ENCODE measurements at places on chromosomes 6 and 20.
A peak's percentile ranks its signal among the peaks of the same experiment; 100 is the strongest.

- DNase-seq = no peak
Measured at GRCh38 chr20:44014807-44015732, 100.4 kb downstream of the TOX2 start.

DNA sequence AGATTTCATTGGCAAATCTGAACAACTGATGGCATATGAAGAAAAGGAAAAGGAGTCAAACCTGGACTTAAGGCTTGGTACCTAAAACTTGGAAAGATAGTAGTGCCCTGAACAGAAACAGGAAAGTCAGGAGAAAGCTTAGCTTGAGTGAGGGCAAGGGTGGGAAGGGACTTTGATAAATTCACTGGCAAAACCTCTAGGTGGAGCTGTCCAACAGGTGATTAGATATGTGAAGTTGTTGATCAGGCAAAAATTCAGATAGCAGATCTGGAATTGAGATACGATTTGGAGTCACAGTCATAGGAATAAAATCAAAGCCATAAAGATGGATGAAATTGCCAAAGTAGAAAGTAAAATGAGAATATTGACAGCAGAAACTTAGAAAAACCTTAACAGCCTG lies 16.1 kb upstream of the ZNF292 start:
- DNase-seq = peak; percentile 66

DNA sequence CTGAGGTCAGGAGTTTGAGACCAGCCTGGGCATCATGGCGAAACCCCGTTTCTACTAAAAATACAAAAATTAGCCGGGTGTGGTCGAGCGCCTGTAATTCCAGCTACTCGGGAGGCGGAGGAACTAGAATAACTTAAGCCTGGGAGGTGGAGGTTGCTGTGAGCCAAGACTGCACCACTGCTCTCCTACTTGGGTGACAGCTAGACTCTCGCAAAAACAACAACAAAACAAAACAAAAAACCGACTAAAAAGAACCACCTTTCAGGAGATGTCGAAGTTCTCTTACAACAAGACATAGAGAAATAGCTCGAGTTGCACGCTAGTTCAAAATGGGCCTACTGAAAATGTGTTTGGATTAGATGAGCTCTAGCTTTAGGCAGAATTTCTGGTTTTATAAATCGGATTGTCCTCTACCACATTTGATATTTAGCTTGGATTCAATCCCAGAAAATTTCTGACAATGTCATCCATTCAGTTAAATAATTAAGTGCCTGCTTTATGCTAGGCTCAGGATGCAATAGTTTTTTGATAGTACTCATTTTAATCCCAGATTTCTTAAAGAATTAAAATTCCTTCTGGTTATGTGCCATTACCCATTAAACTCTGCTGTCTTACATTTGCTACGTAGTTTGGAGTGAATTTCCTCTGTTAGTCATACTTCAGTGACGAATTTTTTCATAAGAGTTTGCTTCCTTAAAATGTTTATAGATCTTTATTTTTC lies 137.5 kb upstream of the SHLD1 start:
- DNase-seq = no peak

DNA sequence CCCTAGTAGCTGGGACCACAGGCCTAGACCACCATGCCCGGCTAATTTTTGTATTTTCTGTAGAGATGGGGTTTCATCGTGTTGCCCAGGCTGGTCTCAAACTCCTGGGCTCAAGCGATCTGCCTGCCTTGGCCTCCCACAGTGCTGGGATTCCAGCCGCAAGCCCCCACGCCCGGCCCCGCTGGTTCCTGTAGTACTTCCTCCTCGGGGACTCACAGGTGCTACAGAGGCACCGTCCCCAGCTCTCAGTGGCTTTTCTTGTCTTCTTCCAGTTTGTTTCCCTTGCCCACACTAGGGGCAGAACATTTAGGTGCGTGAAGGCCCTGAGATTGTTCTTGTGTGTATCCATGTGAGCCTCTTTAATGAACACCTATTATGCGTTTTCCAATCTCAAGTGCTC lies 773 bp upstream of the ZBP1 start:
- no peak for DNase-seq

DNA sequence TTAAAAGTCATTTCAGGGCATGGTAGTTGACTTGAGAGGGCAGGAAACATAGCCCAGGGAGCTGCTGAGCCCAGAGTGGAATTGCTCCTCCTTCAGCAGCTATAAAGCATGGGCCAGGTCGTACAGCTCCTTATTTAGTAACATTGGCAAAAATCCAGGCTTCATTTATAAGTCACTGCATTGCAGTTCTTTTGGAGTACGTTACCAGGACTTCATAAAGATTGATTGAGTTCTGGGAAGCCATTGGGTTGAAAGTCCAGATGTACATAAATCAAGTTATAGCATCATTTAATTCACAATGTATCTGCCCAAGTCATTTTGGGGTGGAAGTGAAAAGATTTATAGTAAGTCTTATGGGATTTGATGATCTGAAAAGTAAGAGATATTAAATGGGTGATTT lies 53.0 kb upstream of the ANKEF1 start:
- DNase-seq = no peak

DNA sequence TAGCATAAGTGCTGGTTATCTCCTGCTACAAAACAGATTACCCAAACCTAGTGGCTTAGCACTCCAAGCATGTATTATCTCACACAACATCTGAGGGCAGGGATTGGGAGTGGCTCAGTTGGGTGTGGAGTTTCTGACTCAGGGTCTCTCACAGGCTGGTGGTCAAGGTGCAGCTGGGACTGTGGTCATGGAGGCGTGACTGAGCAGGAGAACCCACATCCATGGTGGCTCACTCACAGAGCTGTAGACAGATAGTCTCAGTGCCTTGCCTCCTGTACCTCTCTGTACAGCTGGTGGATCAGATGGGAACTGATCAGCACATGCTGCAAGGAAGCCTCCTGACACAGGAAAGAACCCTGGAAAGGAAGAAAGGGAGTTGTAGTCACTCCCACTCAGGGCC lies 83.1 kb upstream of the CST7 start:
- no peak for DNase-seq

DNA sequence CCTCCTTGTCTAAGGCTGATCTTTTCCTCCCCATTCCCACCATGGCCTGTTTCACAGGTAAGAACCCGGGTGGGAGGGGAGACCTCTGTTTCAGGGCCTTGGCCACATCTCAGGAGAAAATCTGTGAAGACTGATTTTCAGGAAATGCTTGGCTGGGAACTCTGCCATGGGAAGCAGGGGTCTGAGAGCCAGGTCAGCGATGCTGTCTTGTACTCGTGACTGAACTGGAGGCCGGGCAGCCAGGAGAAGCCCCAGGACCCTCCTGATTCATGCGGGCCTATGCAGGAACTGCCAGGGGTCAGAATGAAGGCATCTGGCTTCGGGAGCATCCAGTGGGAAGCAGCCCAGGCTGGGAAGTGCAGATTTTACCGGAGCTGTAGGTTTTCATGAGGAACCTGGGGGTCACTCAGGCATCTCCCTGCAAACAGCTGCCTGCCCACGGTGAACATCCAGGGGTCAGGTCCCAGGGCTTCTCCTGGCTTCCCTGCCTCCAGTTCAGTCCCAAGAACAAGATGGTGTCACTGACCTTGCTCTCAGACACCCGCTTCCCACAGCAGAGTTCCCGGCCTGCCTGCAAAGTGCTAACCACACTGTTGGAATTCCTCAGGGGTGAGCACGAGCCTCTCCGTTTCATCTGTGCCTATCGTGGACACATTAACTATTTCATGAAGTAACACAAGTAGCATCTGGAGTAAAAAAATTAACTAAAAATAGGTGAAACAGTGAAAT lies 90.2 kb upstream of the SULF2 start:
- DNase-seq = no peak

GRCh38 chr6:148887181-148887580 lies 140.4 kb downstream of the UST start:
- no peak for DNase-seq
